Upper lobe of left lung (tissue), 6 donors: ENCODE measurements at places on chromosomes 2 and 18.

GRCh38 chr18:4040391-4041092 lies 414.6 kb downstream of the DLGAP1 start:
- H3K27ac ChIP-seq: no peak overlapping the region
- H3K4me1 ChIP-seq: no peaks in the 10 kb centered on the region
- no peak for DNase-seq
- no peaks in the 10 kb centered on the region for H3K27me3 ChIP-seq

- no peak overlapping the region for H3K27ac ChIP-seq
- no peak for DNase-seq
- no peaks in the 10 kb centered on the region for H3K36me3 ChIP-seq
- no peaks in the 10 kb centered on the region for H3K27me3 ChIP-seq
- no peaks in the 10 kb centered on the region for H3K4me1 ChIP-seq
Observed at GRCh38 chr2:174699993-174700766, 64.1 kb downstream of the CHRNA1 start.

DNA sequence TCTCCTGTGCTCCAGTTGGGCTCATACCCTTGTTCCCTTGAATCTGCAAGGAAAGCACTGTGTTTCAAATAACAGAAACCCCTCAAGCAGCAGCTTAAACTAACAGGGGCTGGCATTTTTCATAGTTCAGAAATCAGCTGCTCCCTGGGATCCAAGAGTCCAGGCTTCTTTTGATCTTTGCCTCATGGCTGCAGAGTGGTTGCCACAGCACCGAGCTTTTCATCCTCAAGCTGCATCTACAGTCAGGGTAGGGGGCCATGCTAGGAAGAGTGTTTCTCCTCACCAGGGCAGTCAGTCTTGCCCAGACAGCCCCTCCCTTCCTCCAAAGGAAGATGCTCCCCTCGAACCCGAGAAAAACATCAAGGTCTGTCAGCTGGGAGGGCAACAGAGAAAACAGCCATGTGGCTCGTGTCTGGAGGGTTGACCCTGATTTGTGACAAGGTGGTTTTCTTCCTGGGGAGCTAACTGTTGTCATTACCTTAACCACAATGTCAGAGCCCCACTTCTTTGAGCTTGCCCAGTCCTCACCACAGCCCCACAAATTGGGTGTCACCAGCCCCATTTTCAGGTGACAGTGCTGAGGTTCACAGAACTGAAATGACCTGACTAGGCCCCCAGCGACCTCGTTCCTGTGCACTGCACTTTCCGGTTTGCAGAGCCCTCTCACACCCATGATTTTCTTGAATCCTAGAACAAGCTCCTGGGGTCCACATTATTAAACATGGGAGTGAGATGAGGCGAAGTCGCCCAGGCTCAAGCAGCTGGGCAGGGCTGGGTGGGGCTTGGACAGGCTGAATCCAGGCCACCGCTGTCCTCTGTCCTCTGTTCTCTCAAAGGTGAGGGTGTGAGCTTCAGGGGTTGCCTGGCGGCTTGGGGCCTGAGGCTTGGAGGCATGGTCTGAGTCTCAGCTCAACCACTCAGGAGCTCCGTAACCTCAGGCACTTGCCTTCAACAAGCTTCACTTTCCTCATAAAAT lies 21.9 kb downstream of the ATOH8 start:
- no peak overlapping the region for H3K4me3 ChIP-seq
- no peak for DNase-seq
- no peaks in the 10 kb centered on the region for H3K36me3 ChIP-seq
- no peak overlapping the region for H3K27ac ChIP-seq
- H3K4me1 ChIP-seq: peaks cover 92% of the 10 kb centered on the region
- H3K27me3 ChIP-seq: no peaks in the 10 kb centered on the region

- no peaks in the 10 kb centered on the region for H3K4me1 ChIP-seq
- H3K36me3 ChIP-seq: no peaks in the 10 kb centered on the region
- H3K27ac ChIP-seq: no peak overlapping the region
- H3K4me3 ChIP-seq: no peak overlapping the region
- H3K27me3 ChIP-seq: no peaks in the 10 kb centered on the region
Observed at GRCh38 chr2:160794926-160795325, 301.3 kb upstream of the RBMS1 start.

- H3K4me1 ChIP-seq: peaks cover 11% of the 10 kb centered on the region
- H3K27ac ChIP-seq: no peak overlapping the region
Observed at GRCh38 chr2:235634435-235635158, 140.8 kb downstream of the AGAP1 start.

GRCh38 chr2:199282309-199282708 lies 175.4 kb downstream of the SATB2 start:
- no peaks in the 10 kb centered on the region for H3K36me3 ChIP-seq
- H3K4me3 ChIP-seq: no peak overlapping the region
- DNase-seq: no peak

GRCh38 chr18:60466677-60467076 lies 94.1 kb upstream of the MC4R start:
- H3K27ac ChIP-seq: no peak overlapping the region
- H3K27me3 ChIP-seq: no peaks in the 10 kb centered on the region
- no peak for DNase-seq

GRCh38 chr2:215671244-215671643 lies 235.4 kb upstream of the FN1 start:
- H3K36me3 ChIP-seq: no peaks in the 10 kb centered on the region
- H3K27me3 ChIP-seq: no peaks in the 10 kb centered on the region

- peak overlapping the region; percentile 51 for H3K27ac ChIP-seq
- no peak overlapping the region for H3K4me3 ChIP-seq
- H3K36me3 ChIP-seq: no peaks in the 10 kb centered on the region
Observed at GRCh38 chr2:156476850-156477206, 40.6 kb downstream of the GPD2 start.

DNA sequence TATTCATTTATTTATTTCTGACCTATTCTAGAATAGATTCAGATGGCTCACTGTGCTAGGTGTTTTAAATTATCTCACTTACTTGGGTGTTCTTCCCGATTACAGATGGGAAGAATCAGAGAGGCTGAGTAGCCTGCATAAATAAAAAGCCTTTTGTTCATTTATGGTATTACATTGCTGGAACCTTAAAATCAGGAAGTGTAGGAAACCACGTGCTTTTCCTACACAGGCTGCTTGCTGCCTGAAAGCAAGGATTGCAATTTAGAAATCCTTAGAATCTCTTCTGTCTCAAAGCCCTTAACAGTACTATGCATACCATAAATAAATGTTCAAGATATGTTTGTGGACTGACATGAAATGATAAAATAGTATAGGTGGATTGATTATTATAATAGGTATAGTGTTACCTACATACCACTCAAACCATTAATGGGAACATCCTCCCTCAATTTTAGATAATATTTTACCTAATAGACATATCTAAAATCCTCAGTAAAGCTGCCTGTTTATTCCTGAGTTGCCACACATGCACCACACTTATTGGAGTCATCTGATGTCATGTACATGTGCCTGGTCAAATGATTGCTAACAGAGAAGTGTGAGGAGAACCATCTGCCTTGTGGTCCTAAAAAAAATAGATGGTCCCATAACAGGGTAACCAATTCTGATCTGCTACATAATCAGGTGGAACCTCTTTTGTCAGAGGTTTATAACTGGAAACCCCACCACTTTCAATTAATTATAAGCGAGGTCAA lies 73.5 kb upstream of the C2orf15 start:
- H3K27ac ChIP-seq: no peak overlapping the region
- H3K27me3 ChIP-seq: no peaks in the 10 kb centered on the region
- H3K4me3 ChIP-seq: no peak overlapping the region
- no peaks in the 10 kb centered on the region for H3K36me3 ChIP-seq
- DNase-seq: no peak
- H3K4me1 ChIP-seq: peaks cover 8% of the 10 kb centered on the region

DNA sequence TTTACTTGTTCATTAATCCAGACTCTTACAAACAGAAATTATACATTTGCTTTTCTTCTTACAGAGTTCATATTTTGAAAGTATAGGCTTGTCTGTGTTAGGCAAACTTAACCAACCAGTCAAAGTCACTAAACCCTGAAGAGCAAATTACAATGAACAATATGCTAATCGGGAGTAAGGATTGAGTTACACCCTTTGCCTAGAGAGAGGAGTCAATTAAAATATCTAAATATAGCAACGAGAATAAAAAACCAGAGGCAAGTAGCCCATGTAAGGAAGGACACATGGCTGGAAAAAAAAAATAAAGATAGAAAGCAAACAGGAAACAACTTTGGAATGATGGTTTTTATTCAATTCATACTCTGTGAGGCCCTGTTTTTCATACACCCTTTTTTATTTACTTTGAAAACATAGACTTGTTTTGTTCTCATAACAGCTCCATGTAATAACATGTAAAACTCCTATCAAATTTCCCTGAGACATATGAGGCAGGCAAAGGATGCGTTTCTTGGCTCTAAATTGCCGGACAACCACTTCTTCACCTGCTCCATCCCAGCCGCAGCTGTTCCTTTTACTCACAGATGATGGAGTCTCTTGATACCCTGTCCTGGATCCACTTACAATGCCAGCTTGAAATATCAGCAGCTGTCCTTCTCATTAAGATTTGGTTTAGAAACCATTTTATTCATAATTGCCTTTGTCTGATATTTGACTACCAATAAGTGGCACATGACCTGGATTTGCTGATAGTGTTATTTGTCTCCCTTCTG lies 767.7 kb upstream of the GCFC2 start:
- H3K36me3 ChIP-seq: no peaks in the 10 kb centered on the region
- DNase-seq: no peak
- H3K4me1 ChIP-seq: no peaks in the 10 kb centered on the region

GRCh38 chr2:46157072-46157965 lies 139.9 kb upstream of the EPAS1 start:
- peaks cover 32% of the 10 kb centered on the region for H3K36me3 ChIP-seq
- H3K27ac ChIP-seq: peak overlapping the region; percentile 45
- H3K4me1 ChIP-seq: peaks cover 28% of the 10 kb centered on the region
- no peak for DNase-seq

DNA sequence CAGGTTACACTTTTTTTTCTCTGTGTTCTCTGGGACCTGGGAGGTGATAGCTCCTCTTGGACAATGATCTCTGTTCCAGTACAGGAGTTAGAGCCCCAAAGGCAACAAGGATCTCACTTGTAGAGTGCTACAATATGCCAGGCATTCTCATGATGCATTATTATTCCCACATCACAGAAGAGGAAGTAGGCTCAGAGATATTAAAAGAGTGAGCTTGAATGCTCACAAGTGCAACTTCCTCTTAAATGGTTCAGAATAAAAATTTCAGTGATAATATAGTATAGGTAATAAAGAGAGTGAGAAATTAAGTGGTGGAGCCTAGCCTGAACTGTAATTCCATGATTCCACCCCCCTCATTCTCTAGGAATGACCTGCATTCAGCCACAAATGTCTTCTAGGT lies 21.4 kb downstream of the POLE4 start:
- DNase-seq: no peak
- no peaks in the 10 kb centered on the region for H3K27me3 ChIP-seq
- no peak overlapping the region for H3K4me3 ChIP-seq
- H3K36me3 ChIP-seq: no peaks in the 10 kb centered on the region
- H3K4me1 ChIP-seq: no peaks in the 10 kb centered on the region
- H3K27ac ChIP-seq: no peak overlapping the region

DNA sequence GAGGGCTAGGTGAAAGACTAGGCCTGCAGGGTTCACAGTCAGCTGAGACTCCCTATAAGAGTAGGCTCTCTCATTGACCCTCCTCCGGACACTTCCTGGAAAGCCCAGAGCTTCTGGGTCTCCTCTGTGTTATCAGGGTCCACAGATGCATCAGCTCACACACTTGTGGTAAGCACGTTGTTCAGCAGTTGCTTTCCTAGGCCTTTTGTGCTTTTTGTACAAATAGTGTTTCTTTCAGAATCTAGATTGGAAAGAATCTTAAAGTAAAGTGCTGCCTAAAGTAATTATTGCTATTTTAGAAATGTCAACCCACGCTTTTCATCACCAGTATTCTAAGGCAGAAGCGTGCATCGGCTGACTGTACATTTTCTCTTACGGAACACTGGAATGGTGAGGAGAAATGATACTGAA lies 15.5 kb downstream of the SLC9A2 start:
- no peaks in the 10 kb centered on the region for H3K36me3 ChIP-seq
- H3K4me1 ChIP-seq: no peaks in the 10 kb centered on the region
- no peak overlapping the region for H3K4me3 ChIP-seq
- DNase-seq: no peak
- no peaks in the 10 kb centered on the region for H3K27me3 ChIP-seq
- H3K27ac ChIP-seq: no peak overlapping the region

GRCh38 chr2:25009954-25010353 lies 31.9 kb upstream of the EFR3B start:
- no peak for DNase-seq
- no peaks in the 10 kb centered on the region for H3K27me3 ChIP-seq
- no peaks in the 10 kb centered on the region for H3K4me1 ChIP-seq
- H3K4me3 ChIP-seq: no peak overlapping the region
- H3K27ac ChIP-seq: no peak overlapping the region
- H3K36me3 ChIP-seq: no peaks in the 10 kb centered on the region

GRCh38 chr18:13520306-13520705 lies 206.1 kb downstream of the FAM210A start:
- H3K4me3 ChIP-seq: no peak overlapping the region
- no peaks in the 10 kb centered on the region for H3K36me3 ChIP-seq
- H3K4me1 ChIP-seq: peaks cover 5% of the 10 kb centered on the region
- H3K27ac ChIP-seq: peak overlapping the region; percentile 75

DNA sequence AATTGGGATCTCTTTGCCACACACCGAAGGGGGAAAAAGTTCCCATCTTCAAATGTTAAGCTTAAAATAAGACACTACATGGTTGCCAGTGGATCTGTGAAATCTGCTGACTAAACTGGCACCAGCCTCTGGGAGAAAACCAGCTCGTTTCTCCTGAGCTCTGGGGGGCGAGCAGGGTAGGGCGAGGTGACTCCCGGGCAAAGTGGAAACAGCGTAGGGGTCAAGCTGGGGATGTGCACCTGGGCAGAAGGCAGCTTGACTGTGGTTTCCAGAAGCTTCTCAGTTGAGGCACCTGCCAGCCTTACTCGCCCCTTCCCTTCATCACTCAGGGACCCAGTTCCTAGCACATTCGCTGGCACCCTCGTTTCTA lies 62.8 kb downstream of the SFXN5 start:
- H3K27ac ChIP-seq: no peak overlapping the region
- no peak for DNase-seq
- H3K4me3 ChIP-seq: no peak overlapping the region
- peaks cover 8% of the 10 kb centered on the region for H3K36me3 ChIP-seq
- no peaks in the 10 kb centered on the region for H3K27me3 ChIP-seq

GRCh38 chr2:22801970-22802369 lies 583.0 kb upstream of the KLHL29 start:
- no peaks in the 10 kb centered on the region for H3K27me3 ChIP-seq
- no peaks in the 10 kb centered on the region for H3K4me1 ChIP-seq
- no peak overlapping the region for H3K27ac ChIP-seq
- no peak overlapping the region for H3K4me3 ChIP-seq
- no peaks in the 10 kb centered on the region for H3K36me3 ChIP-seq
- no peak for DNase-seq

GRCh38 chr18:36349552-36349951 lies 52.0 kb downstream of the FHOD3 start:
- DNase-seq: no peak
- no peaks in the 10 kb centered on the region for H3K36me3 ChIP-seq
- H3K4me1 ChIP-seq: no peaks in the 10 kb centered on the region

DNA sequence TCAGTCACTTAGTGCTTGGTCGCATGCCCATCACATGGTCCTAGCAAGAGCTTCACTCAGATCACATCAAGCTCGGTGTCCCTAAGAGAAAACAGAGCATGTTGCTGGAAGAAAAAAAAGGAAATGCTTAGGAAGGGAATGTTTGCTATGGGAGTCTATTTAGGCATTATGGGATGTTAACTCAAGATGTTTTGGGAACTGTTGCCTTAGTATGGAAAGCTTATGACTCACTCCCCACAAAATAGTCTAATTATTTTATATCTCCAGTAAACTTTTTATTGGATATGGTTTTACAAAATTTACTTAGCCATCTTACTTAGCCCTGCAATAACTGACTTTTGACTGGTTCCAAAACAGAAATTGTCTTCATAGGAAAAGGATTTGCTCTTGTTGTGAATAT lies 439.5 kb upstream of the ZEB2 start:
- H3K4me3 ChIP-seq: no peak overlapping the region
- no peaks in the 10 kb centered on the region for H3K27me3 ChIP-seq
- no peaks in the 10 kb centered on the region for H3K36me3 ChIP-seq
- H3K4me1 ChIP-seq: no peaks in the 10 kb centered on the region
- H3K27ac ChIP-seq: no peak overlapping the region
